Gastrocnemius medialis (tissue), 4 donors: ENCODE measurements at places on chromosomes 6 and 20. TPM values are rescaled to one million over a fixed set of nuclear protein-coding genes. Genes with fewer than 3 reads are reported as not detected.
A peak's percentile ranks its signal among the peaks of the same experiment; 100 is the strongest.

GRCh38 chr6:135322427-135323201 is 141.5 kb downstream of the MYB start:
- no peaks in the 10 kb centered on the region for H3K4me1 ChIP-seq
- no peaks in the 10 kb centered on the region for H3K36me3 ChIP-seq
- DNase-seq, result no peak
- H3K4me3 ChIP-seq, result no peak overlapping the region
- H3K27me3 ChIP-seq, result no peaks in the 10 kb centered on the region
- H3K27ac ChIP-seq, result no peak overlapping the region

DNA sequence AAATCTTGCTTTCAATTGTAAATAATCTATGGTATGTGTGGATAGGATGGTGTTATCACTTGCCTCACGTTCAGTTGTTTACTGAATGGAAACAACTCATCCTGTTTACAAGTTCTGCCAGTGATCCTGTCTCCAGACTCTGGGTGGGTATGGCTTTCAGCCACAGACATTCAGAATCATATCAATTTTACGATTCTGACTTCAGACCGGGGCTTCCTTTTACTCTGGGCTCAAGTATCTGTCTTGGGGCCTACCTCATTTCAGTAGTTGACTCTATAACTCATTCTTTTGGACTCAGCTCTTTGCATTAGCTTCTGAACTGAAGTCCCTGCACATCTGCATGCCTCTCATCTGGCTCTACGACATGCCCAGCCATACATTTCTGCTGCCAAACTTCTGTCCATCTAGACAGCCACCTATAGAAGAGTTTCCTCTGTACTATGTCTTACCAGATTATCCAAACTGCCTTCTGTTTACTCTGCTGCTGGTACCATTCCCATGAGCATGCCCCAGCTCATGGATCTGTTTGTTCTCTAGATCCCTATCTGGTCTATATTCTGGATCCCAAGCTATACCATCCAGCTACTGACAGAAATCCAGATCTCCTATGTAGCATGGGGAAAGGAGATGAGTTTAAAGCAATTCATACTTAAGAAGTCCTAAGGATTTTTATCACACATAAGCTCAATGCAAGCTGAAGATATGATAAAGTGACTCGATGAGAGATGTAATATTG is 34.3 kb downstream of the FYN start:
- peaks cover 14% of the 10 kb centered on the region for H3K4me1 ChIP-seq
- no peak overlapping the region for H3K27ac ChIP-seq
- H3K4me3 ChIP-seq, result no peak overlapping the region
- H3K27me3 ChIP-seq, result no peaks in the 10 kb centered on the region
- DNase-seq, result no peak

DNA sequence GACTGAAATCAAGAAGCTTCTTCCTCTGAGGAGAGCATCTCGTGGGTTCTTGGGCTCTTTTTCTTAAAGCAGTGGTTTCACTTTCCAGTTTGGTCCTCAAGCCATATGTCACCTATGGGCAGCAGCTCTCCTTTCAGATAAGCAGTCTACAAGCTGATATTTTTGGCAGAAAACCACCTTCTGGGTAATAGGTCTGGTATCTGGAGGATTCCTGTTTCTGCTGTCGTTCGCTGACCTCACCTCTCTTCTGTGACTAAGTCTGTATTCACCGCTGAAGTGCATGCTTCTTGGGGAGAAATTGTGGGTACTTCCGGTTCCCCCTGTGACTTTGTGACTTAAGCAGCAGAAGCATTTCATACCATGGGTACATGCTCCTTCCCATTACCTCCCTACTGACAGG is 193.6 kb downstream of the EDN1 start:
- H3K27ac ChIP-seq, result no peak overlapping the region
- H3K36me3 ChIP-seq, result no peaks in the 10 kb centered on the region
- H3K27me3 ChIP-seq, result no peaks in the 10 kb centered on the region
- no peaks in the 10 kb centered on the region for H3K4me1 ChIP-seq
- no peak for DNase-seq
- H3K4me3 ChIP-seq, result no peak overlapping the region

DNA sequence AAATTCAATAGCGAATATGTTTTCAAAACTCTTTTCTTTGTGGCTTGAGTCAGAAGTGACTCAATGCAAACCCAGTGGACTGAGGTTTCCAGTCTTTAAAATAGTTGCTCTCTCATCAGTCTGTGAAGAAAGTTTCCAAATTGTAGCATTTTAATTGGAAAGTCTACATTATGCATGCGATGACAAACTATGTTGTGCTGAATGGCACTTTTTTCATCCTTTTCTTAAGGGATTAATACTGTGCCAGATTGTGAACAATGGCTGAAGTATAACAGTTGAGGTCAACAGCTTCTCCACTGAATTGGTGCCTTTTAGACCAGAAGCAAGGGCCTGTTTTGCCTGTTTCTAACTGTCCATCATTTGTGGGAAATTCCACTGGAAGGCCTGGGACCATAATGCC is 377.1 kb downstream of the BTBD9 start:
- DNase-seq, result no peak
- H3K4me3 ChIP-seq, result no peak overlapping the region

DNA sequence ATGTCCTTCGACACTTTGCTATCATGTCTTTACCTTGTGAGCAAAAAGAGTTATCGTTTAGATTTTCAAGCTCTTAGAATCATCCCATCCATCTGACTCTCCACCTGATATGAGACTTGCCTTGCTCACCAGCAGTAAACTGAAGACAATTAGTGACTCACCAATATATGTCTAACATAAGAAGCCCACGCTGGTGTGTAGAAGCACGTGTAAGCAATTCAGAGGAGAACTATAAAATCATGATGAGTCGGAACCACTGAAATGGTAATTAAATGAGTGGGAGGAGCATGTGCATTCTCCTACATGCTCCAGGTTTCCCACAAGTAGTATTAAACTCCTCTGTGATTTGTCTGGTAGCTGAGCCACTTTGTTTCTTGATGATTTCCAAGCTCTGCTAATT is 181.6 kb upstream of the RNF217 start:
- H3K4me1 ChIP-seq, result no peaks in the 10 kb centered on the region
- H3K27me3 ChIP-seq, result no peaks in the 10 kb centered on the region
- H3K4me3 ChIP-seq, result no peak overlapping the region
- no peak for DNase-seq
- H3K27ac ChIP-seq, result no peak overlapping the region

- no peak for DNase-seq
- H3K4me1 ChIP-seq, result no peaks in the 10 kb centered on the region
- no peaks in the 10 kb centered on the region for H3K27me3 ChIP-seq
- no peak overlapping the region for H3K27ac ChIP-seq
- no peaks in the 10 kb centered on the region for H3K36me3 ChIP-seq
- no peak overlapping the region for H3K4me3 ChIP-seq
Measured at GRCh38 chr6:111916747-111917146, 43.5 kb upstream of the FYN start.

GRCh38 chr6:169271158-169271876 is 17.7 kb upstream of the THBS2 start:
- H3K36me3 ChIP-seq, result no peaks in the 10 kb centered on the region
- DNase-seq, result no peak
- H3K4me1 ChIP-seq, result no peaks in the 10 kb centered on the region
- H3K27me3 ChIP-seq, result no peaks in the 10 kb centered on the region
- no peak overlapping the region for H3K4me3 ChIP-seq
- no peak overlapping the region for H3K27ac ChIP-seq

- no peak for DNase-seq
- no peaks in the 10 kb centered on the region for H3K27me3 ChIP-seq
- H3K27ac ChIP-seq, result no peak overlapping the region
- H3K4me1 ChIP-seq, result no peaks in the 10 kb centered on the region
- H3K4me3 ChIP-seq, result no peak overlapping the region
Measured at GRCh38 chr6:31933537-31933936, 6.0 kb downstream of the C2 start.

- peak overlapping the region; percentile 72 for H3K4me3 ChIP-seq
- peak overlapping the region; percentile 86 for H3K27ac ChIP-seq
- no peak for DNase-seq
- H3K36me3 ChIP-seq, result no peaks in the 10 kb centered on the region
- H3K27me3 ChIP-seq, result no peaks in the 10 kb centered on the region
Measured at GRCh38 chr20:17681726-17682102, 328 bp downstream of the RRBP1 start.

GRCh38 chr6:13841936-13842335 is 27.6 kb upstream of the MCUR1 start:
- H3K27ac ChIP-seq, result no peak overlapping the region
- DNase-seq, result no peak
- no peaks in the 10 kb centered on the region for H3K4me1 ChIP-seq
- H3K27me3 ChIP-seq, result no peaks in the 10 kb centered on the region
- H3K36me3 ChIP-seq, result no peaks in the 10 kb centered on the region

- H3K27me3 ChIP-seq, result no peaks in the 10 kb centered on the region
- H3K36me3 ChIP-seq, result peaks cover 48% of the 10 kb centered on the region
- H3K27ac ChIP-seq, result no peak overlapping the region
- no peak overlapping the region for H3K4me3 ChIP-seq
- no peaks in the 10 kb centered on the region for H3K4me1 ChIP-seq
- no peak for DNase-seq
Measured at GRCh38 chr6:99501762-99502161, 13.5 kb downstream of the USP45 start.

DNA sequence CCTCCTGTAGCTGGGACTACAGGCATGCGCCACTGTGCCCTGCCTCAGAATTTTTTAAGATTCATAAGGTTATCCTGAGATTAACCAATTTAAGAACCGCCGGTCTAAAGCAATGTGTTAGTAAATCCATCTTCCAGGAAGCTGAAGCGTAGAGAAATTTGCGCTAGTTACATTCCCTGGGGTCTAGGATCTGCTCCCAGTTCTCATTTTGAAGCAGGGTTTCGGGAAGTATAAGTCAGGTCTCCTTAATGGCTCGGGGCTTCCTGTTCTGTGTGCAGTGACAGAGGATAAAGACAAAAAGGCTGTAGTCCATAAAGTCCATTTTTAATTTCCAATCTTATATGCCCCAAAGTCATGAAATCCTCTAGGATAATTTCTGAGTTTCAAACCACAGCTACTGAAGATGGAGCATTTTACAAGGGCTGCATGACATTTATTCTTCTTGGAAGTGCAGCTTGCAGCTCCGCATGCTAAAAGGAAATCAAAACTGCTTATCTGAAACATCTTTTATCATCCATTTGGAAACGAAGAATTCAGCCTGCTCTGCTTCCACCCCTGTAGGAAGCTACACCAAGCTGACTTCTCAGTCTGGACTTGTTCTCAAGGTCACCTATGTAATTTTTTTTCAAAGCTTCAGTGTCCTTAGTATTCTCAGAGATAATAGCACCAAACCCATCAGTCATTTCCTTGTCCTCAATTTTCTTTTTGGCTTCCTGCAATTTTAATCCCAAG is 326.1 kb downstream of the PRL start:
- no peaks in the 10 kb centered on the region for H3K4me1 ChIP-seq
- no peak overlapping the region for H3K4me3 ChIP-seq
- H3K27ac ChIP-seq, result no peak overlapping the region
- no peaks in the 10 kb centered on the region for H3K36me3 ChIP-seq

GRCh38 chr20:57659517-57660180 is 39.4 kb upstream of the ZBP1 start:
- H3K27me3 ChIP-seq, result no peaks in the 10 kb centered on the region
- H3K27ac ChIP-seq, result no peak overlapping the region
- peaks cover 8% of the 10 kb centered on the region for H3K4me1 ChIP-seq
- no peak overlapping the region for H3K4me3 ChIP-seq
- peak; percentile 4 for DNase-seq

Gene PPT2
- total RNA-seq, result 72.7 TPM

Gene SAMD10
- total RNA-seq, result not detected

Gene CEP57L1
- total RNA-seq, result 19.1 TPM

Gene RAET1G
- total RNA-seq, result not detected

Gene KIF25
- not detected for total RNA-seq
